NCI-H1694 (cell line): ENCODE measurements at places on chromosomes 11 and 22.

DNA sequence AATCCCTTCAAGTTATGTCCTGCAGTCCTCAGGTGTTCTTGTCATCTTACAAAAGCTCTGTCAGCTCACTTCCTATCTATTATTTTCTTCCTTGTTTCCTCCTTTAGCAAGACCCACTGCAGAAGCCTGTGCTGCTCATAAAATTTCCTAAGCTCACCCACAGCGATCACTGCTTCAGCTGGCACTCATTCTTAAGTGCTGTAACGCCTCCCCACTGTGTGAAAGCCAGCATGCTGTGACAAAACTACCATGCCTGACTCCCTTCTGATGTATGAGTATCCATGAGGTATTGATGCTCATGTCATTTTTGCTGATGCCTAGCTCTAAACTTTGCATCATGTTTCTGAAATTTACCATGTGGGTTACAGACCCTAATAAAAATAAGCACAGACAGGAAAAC, 41.5 kb upstream of the CNTN5 start:
- DNase-seq: no peak

GRCh38 chr11:94961255-94961654, 12.1 kb downstream of the CWC15 start:
- no peak for DNase-seq

DNA sequence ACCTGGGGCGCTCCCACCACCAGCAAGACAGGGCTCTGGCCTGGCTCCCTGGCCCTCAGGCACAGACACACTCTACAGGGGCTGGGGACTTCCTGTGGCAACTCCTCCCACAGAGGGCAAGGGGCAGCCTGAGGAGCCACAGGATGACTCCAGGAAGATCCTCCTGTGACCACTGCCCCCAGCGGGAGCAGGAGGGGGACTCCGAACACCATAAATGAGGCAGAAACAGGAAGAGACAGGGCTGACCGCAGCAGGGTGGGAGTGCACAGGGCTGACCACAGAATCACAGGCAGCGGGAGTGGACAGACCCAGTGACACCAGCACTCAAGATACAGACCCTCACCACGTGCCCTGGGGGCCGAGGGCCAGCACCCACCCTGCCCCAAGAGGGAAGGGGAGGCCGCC, 10.8 kb downstream of the ARAP1 start:
- DNase-seq: no peak

DNA sequence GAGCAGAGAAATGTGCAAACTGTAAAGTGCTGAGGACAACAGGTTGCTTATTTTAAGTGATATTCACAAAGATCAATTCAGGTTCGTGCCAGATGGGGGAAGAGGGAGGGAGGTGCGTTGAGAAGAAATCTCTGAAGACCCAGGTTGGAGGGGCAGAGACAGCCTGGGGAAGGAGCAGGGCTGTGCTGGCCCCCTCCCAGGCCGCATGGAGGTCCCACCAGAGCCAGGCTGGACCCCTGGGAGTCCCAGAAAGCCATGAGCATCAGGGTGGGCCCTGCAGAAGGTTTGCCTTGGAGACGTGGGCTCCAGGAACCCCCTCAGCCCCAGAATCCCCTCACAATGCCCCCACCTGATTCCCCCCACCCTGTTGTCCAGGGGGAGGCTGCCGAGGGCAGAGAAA, 47.4 kb downstream of the IGLL1 start:
- DNase-seq: no peak

- DNase-seq: no peak
These were observed 398.1 kb upstream of the API5 start for GRCh38 chr11:42913731-42914130.
